Cerebellar nuclear complex (tissue), 1 donor: ENCODE measurements at places on chromosomes 3 and 15.

GRCh38 chr3:143165211-143165610 lies 45.6 kb downstream of the CHST2 start:
- DNase-seq: no peak

DNA sequence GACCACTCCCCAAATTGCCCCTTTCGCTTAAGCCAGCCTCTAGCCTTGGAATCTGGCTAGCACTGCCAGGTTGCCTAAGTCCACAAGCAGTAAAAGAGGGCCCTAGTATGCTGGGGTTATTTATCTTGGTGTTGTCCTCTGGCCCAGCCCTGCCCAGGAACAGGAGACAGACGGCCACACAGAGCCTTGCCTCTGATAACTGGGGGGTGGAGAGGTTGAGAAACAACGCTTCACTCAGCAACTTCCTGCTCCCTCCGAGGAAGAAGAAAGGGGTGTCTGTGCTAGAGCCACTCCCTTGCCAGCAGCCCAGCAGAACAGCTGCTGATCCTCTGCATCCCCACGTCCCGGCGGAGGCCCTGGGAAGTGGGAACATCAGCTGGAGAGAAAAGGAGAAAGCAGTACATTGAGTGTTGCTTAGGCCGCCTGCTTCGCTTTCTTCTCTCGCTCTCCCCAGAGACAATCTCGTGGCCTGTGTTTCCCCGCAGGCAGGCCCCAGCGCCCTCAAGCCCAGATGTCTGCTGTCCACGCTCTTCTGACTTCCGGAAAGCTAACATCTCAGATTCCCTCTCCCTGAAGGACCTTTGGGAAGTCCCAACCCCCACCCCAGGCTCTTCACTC lies 22.6 kb upstream of the C3orf70 start:
- no peak for DNase-seq

DNA sequence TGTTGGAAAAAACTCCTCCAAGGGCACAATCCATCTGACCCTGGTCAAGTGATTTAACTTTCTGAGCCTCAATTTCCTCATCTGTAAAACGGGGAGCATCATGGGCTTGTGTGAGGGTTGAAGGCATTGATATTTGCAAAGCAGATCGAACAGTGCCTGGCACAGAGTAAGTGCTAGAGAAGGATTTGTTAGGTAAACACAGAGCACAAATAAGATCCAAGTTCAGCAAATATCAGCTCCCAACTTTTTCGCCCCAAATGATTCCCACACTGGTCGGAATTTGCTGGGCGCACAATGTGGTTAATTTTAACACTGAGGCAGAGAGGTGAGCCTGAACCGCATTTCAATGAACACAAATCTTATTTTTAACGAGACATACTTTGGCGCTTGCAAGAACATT lies 76.3 kb upstream of the ATP2B2 start:
- DNase-seq: no peak

DNA sequence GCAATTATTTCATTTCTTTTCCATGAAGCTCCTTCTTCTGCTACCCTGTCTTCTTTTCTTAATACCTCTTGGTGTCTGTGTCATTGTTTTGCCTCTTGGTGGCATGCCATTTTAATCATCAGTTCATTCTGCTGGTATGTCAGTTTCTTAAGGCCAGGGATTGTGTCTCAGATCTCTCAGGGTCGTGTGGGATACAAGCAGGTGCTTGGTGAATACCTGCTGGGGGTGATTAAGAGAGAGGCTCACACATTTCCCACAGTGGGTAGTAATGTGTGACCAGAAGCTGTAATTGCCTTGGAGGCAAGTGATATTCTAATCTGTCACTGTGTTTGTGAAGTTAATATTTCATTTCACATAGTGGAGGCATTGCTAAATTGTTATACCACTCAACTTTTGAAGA lies 361.4 kb upstream of the TRIM42 start:
- no peak for DNase-seq

GRCh38 chr3:167728632-167729323 lies 5.9 kb downstream of the PDCD10 start:
- no peak for DNase-seq

- DNase-seq: no peak
Observed at GRCh38 chr3:15647611-15648167, 46.1 kb downstream of the BTD start.

DNA sequence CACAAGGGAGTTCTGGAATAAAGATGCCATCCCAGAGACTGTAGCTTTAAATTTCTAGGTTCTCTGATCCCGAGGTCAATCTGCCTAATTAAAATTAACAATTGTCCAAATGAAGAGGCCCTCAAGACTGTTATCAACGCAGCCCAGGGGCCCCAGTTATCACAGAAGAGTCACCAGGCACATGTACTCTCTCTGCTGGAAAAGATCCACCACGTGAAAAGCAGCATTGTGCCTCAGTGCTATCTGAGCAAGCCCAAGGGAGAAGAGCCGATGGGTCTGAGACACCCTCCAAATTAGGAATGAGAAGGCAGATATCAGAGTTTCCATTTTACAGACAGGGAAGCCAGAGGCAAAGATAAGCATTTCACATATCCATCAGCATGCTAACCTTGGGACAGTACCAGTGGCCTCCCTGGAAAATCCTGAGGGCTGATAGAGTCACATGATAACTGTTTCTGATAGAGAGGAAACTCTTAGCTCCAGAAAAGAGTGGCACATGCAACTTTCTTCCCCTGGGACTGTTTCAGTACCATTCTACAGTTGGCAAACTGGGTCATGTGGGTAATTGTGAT lies 55.5 kb downstream of the ITGB5 start:
- no peak for DNase-seq
